ENCODE measurements at places on chromosomes 13 and 19.

GRCh38 chr19:925087-925525 lies 729 bp upstream of the ARID3A start:
- peak; percentile 58 for DNase-seq

DNA sequence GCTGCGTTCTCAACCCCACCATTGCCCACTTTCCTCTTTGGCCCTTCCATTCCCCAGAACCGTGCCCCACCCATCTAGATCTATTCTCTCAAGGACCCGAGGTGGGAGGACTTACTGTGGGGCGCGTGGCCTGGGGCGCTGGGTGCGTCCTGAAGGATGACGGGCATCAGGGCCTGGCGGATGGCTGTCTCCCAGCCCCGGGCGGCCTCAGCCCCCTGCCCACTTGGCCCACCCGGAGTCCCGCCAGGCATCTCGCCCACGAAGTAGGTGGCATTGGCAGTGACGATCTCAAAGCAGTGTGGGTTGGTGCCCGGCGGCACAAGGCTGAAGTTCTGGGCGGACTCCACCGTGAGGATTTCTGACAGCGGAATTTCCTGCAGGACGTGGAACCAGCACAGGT lies 23.2 kb downstream of the PRKD2 start:
- no peak for DNase-seq

- DNase-seq: no peak
Measured at GRCh38 chr13:106372199-106373155, 163.0 kb downstream of the EFNB2 start.

DNA sequence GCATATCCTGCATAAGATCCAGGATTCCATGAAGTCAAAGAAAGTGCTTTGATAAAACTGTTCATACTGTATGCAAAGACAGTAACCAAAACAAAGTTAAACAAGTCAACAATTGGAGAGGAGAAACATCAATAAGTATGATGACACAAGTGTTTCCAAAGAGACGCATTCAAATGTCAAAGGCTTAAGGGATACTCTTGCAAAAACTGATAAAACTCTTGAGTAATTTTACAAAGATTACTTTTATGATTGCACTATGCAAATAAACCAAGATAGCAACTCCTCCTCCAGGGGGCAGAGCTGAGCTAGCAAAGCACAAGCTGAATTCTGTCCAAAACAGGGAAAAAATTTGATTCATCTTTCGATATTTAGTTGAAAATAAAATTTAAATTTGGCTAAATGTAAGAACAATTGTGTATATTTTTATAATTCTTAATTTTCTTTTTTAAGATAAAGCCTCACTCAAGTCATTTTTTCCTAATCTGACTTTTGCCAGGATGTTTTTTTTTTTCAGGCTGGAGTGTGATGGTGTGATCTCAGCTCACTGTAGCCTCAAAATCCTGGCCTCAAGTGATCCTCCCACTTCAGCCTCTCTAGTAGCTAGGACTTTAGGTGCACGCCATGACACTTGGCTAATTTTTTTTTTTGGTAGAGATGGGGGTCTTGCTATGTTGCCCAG lies 84.0 kb downstream of the MZT1 start:
- no peak for DNase-seq

GRCh38 chr13:73464758-73465616 lies 406.2 kb downstream of the KLF5 start:
- DNase-seq: no peak

DNA sequence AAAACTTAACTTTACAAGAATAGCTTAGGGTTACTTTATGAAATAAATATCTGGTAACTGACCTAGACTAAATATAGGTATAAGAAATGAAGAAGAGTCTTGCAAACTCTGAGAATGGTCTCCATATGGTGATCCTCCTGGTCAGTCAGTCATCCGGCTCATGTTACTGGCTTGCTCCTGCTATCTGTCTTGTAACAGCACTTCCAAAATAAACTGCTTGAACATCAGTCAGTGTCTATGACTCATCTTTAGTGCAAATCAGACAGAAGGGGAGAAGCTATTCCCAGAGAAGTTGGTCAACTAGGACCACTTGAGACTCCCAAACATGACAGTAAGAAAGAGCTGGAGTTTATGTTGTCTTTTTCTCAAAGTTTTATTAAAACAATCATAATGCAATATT lies 1550.9 kb downstream of the PCDH9 start:
- no peak for DNase-seq

GRCh38 chr13:45280751-45281634 lies 60.0 kb downstream of the TPT1 start:
- DNase-seq: peak; percentile 57

DNA sequence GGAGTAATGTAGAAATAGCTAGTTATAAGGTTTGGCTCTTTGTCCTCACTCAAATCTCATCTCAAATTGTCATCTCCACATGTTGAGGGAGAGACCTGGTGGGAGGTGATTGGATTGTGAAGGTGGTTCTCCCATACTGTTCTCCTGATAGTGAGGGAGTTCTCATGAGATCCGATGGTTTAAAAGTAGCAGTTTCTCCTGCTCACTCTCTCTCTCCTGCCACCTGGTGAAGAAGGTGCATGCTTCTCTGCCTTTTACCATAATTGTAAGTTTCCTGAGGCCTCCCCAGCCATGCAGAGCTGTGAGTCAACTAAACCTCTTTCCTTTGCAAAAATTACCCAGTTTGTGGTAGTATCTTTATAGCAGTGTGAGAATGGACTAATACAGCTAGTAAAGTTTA lies 849.4 kb downstream of the DACH1 start:
- DNase-seq: no peak

- DNase-seq: no peak
Measured at GRCh38 chr13:97506511-97506910, 72.5 kb downstream of the RAP2A start.

GRCh38 chr13:34591900-34592529 lies 350.1 kb upstream of the NBEA start:
- peak; percentile 45 for DNase-seq

DNA sequence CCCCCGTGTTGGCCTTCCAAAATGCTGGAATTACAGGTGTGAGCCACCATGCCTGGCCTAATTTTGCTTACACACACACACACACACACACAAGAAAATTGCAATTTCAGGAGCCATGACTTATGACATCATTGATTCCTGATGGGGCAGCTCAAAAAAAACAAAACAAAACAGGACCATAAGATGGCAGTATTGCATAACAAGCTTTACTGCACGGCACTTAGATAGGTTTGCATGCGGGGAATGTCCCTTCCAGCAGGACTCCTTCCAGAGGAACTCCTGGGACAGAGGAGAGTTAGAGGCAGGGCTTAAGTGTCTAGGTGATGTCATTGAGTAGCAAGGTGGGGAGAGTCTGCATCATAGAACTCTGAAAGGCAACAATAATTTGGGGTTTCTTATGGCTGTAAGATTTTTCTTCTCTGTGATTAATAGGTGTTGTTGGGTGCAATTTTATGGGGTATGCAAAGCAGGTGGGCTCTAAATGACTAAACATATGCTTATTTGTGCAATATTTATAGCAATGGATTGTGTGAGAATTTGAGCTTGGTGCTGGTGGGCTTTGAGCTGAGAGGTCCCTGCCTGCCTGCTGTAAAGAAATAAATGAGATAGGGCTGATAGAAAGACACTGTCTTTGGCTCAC lies 9.0 kb upstream of the ACSBG2 start:
- no peak for DNase-seq

DNA sequence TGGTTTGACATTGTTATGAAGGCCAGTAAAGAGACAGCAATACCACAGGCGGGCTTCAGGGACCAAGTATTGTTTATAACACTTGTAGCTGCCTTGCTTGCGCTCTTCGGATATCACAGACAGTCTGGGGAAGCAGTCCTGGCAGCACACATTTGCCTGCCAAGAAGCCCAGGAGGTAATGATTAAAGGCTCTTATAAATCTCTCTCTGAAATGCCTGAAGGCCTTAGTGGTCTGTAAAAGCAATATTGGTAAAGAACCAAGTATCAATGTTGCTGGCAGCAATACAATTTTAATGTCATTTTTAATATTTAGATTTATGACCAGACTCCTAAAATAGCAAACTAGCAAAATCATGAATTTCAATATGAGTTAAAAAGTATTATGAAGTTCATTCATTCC lies 1312.4 kb downstream of the PCDH9 start:
- no peak for DNase-seq

DNA sequence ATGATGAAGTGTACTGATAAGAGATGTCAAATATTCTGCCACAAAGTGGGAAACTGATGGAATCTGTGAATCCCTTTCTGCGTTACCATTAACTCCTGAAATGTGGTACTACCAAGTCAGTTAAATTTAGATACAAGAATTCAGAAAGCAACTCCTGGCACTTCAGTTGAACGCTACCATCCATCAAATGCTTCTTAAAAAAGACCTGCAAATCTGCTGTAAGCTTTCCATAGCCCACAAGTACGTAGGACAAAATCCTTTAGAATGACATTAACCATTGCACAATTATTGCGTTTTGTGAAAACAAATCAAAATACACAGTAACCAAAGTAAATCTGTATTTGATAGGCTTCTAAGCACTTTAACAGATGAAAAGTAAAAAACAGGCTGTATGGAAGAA lies 5.4 kb downstream of the SMAD9 start:
- no peak for DNase-seq

- DNase-seq: no peak
Measured at GRCh38 chr13:107097916-107098315, 530.0 kb upstream of the ARGLU1 start.

GRCh38 chr13:43026262-43026661 lies 2.9 kb downstream of the DNAJC15 start:
- DNase-seq: no peak

- no peak for DNase-seq
Measured at GRCh38 chr13:31042049-31042448, 109.6 kb downstream of the TEX26 start.

DNA sequence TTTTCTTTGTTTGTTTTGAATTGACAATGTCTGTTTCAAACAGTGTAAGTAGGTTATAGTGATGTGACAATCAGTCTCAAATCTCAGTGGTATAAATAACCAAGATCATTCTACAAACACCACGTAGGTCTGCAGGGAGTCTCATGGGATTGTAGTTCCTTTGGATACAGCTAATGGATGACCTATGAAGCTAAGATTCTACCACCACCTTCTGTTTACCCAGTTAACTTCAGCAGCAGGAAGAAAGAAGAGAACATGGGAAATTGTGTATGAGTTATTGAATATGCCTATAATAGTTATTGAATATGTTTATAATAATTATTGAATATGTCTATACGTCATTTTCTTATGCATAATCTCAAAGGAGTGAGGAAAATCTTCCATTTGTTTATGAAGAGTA lies 63.9 kb upstream of the SLITRK5 start:
- DNase-seq: no peak

DNA sequence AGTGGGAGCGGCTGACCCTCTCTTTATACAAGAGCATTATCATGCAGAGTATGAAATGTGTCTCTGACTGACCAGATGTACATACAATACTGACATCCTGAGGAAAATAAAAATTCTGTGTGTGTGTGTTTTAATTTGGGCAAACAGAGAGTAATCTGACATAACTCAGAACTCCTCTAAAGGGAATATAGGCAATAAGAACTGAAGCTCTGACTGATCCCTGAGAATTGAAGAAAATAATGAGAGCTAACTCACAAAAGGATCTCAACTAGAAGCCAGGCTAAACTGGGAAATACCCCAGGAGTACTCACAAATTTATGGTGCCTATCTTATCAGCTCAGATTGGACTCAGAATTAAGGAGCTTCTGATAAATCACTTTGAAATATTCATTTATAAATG lies 539.9 kb downstream of the OLFM4 start:
- no peak for DNase-seq

DNA sequence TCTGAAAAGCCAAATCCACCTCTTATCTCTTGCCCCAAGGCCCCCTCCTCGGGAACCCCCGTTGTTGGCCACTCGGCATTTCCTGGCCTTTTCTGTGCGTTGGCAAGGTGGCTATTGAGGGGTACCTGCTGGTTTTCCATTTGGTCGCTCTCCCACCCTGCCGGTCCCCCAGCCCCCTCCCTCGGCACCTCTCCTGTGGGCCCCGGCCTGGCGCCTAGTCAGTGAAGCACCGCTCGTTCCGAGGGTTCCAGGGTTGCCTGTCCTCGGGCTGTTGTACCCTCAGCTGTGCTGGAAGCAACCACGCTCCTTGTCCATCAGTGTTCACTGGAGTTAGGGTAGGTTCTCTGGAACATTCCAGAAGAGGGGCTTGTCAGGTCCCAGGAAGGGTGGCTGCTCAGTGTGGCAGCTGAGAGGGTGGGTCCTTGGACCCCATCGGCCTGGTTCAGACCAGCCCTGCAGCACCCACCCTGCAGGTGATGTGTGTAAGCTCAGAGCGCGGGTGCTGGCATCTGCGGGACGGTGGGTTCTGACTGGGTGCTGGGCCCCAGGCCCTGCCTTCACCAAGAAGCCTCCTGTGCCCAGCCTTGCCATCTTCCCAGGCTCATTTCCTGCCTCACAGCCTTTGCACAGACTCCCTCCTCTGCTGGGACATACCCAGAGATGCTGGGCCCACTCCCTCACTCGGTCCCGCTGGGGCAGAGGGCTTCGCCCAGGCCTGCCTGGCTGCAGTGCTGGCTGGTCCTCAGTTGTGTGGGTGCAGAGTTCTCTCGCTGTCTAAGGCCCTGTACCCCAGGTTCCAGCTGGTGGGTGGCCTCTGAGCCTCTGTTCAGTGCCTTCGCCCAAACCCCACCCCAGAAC lies 21.3 kb downstream of the NKPD1 start:
- no peak for DNase-seq

GRCh38 chr19:4007836-4008539 lies 452 bp downstream of the PIAS4 start:
- peak; percentile 69 for DNase-seq

DNA sequence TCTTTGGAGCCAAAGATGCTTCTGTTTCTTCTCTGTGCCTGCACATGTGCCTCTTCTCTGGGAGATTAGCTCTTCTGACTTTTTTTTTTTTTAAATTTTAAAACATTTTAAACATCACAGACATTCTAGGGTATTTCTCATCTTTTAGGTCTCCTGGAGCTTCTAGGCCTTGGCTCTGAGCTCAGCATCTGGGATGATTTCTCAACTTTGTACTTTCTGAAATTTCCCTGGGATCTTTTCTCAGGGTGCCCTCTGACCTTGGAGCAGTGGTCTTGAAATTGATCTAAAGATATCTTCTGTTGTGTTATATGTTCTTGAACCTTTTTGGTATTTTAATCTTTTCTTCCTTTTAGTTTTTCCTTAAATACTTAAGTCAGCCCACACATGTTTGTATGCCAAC lies 6.2 kb downstream of the WASF3 start:
- DNase-seq: no peak

DNA sequence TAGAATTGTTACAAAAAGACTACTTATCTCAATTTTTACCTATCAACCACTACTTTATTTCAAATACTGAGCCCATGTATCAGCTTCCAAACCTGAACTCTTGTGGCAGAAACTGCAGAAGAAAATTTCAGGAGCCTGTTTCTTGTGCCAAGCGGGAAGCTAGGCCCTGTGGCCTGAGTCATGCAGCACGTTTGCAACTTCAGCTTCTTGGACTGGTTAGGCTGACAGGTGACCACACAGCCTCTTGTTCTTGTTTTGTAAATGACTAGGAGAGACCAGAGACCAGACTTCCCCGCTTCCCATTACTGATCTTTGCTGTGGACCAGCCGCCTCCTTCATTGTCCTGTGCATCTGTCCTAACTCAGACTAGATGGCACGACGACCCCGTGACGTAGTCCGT lies 3.4 kb upstream of the LAMP1 start:
- no peak for DNase-seq
